NCI-H1417 (cell line): ENCODE measurements at places on chromosomes 5 and 9.
A peak's percentile ranks its signal among the peaks of the same experiment; 100 is the strongest.

DNA sequence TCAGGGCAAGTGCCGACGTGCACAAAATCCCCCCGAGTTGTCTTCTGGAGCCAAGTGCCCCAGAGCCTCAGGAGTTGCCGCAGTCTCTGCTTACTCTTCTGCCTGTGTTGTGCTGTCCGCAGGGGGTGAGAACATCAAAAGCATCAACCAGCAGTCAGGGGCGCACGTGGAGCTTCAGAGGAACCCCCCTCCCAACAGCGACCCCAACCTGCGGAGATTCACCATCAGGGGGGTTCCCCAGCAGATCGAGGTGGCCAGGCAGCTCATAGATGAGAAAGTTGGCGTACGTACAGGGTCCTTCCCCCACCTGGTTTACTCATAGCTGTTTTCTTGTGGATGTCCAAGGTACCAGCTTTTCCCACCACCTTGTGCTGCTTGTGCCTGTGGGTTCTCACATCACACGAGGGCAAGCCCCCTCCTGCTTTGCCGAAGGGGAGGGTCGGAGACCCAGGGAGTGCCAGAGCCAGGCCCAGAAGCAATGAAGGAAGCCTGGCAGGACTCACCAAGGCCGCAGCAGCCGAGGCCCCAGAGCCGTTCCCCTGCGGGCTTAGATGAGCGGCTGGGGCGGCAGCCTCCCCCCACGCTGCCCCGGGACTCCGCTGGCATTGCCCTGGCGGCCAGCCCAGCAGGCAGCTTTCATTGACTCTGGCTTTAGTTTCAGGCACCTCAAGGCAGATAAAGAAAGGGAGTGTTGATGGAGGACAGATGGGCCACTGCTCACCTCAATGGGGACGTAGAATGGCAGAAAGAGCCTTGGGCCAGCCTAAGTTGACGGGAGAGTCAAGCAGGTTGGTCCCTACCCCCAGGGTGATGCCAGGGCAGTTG is 33.7 kb upstream of the PRDM12 start:
- no peak for DNase-seq

DNA sequence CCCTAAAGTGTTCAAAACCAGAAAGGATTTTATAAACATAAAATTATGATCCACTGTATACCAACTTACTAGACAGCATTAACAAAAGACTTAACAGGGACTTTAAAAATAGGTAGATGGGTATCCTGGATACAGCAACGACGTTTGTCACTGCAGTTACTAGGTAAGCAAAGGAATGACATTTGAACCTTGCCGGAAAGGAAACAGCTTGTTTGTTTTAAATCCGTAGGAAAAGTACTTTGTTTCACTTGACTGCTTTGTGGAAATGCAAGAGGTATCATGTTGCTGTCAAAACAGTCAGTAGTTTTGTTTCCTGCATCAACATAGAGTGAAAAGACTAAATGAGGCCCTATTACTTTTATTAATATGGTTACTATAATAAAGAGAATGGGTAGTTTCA is 122.9 kb downstream of the CDC42SE2 start:
- DNase-seq: peak; percentile 23

DNA sequence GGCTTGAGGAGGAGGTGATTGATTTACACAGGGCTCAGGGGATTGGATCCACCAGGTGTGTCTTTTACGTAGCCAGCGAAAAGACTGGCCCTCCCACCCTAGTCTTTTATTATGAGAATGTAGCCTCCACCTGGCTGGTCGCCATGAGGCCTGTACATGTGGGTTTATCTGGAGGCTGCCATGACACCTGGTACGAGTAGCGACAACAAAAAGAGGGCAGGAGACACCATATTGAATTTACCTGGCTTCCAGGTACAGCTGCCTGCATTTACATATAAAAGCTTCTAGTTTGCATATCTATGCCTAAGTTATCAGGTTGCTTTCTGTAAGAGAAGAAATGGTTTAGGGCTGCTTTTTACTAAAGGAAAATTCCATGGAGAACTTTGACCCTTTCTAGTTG is 1173.7 kb upstream of the SEMA6A start:
- DNase-seq: no peak

- DNase-seq: no peak
Observed at GRCh38 chr5:137401946-137402345, 97.2 kb downstream of the SPOCK1 start.

DNA sequence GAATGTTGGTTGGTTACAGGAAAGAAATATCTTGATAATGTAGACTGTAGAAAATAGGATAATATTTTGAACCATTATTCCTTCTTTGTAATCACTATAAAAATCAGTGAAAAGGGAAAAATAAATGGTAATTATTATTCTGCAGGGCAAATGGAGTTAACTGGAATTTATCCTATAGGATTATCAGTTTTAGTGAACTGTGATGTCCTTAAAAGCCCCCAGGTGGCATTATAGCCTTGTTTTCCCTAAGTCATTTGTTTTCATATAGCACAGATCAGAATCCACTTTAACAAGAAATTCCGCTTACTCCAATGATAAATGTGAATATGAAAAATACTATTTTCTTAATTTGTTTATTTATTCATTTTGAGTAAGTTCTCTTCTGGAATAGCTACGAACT is 26.2 kb upstream of the WDR41 start:
- DNase-seq: peak; percentile 23

DNA sequence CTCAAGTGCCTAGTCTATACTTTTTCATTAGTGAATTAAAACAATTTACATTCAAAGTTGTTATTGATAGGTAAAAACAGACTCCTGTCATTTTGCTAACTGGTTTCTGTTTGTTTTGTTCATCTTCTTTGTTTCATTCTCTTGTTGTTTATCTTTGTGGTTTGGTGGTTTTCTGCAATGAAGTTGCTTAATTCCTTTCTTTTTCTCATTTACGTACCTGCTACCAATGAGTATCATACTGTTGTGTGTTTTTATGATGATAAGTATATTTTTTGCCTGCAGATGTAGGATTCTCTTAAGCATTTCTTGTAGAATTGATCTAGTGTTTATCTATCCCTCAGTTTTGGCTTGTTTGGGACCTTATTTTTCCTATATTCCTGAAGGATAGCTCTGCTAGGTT is 2230.0 kb downstream of the MAT2B start:
- no peak for DNase-seq

DNA sequence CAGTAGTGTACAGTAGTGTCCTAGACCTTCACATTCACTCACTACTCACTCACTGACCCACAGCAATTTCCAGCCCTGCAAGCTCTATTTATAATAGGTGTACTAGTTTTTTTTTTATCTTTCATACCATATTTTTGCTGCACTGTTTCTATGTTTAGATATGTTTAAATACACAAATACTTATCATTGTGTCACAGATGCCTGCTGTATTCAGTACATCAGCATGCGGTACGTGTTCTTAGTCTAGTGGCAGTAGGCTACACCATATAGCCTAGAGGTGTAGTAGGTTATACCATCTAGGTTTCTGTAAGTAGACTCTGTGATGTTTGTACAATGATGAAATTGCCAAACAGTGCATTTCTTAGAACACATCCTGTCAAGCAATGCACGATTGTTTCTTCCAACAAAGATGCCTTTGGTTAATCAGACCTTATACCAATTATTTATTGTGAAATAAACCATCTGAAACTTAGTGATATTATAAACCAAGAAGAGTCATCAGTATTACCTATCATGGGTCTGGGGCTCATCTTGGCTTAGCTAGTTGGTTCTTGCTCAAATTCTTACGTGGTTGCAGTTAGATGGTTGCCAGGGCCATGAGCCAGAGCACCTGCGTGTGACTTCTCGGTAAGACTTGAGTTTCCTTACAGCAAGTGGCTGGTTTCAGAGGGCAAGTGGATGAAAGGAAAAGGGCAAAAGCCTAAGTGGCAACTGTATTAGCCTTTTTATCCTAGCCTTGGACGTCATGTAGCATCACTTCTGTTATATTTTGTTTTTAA is 41.1 kb downstream of the ERBIN start:
- DNase-seq: no peak

GRCh38 chr5:132456987-132457361 is 33.6 kb downstream of the IRF1 start:
- no peak for DNase-seq

DNA sequence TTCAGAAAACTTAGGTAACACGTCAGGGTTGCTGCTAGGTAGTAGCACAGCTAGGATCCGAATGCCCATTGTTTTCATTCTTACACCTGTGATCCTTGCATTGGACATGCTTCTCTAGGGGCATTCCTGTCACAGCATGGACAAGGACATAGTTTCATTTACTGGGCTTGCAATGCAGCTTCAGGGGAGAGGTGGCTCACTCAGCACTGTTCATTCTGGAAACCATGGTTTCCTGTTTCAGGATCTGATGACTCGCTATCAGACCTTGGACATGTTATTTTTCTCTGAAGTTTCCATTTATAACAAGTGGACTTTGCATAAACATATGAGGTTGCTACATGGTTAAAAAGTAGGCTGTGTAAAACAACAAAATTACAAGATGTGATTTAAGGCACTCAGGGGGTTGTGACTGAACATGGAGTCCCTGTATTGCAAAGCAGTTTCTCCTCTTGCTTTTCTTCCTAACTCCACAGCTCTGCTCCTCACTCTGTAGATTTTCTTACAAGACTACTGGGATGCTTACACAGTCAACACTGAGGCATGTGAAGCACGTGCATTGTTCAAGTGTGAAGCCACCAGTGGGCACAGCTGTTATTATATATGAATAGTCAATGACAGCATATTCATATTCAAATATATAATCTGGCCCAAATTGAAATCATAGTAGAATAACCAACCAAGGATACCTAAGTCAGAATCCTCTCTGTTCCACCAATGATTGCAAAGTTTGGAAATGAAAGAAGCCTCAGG is 66.1 kb upstream of the STK32A start:
- DNase-seq: no peak

GRCh38 chr5:125412561-125413495 is 666.4 kb upstream of the ZNF608 start:
- peak; percentile 56 for DNase-seq

DNA sequence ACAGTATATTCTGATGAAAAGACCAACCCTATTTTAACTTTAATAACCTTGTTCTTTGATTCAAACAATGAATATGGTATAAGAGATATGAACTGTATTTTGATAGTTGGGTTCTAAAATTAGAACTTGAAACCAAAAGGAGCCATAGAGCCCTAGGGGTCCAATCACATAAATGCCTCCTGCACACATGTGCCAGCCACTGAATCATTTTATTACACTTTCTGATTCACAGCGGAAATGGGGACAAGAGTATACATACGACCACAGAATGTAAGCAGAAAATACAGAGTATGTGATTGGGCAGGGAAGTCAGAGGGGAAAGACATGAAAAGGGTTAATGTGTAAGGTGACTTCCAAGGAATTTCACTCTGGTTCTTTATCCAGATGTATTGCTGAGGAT is 1000.2 kb downstream of the NR2F1-AS1 start:
- DNase-seq: no peak

DNA sequence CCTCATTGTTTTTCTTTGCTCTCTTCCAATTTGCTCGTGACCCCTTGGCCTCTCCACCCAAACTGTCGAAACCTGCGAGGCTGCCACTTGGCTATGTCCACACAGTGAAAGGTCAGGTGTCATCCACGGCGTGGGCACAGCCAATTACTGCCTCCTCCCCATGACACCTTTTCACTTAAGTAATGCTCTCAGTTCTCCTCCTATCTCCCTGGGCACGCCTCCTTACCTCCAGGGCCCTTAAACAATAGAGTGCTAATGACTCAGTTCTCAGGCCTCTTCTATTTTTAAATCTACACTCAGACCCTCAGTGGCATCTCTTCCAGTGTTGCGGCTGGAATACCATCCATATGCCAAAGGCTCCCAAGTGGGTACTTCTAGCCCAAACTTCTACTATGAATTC is 256.8 kb downstream of the ROR2 start:
- DNase-seq: no peak

DNA sequence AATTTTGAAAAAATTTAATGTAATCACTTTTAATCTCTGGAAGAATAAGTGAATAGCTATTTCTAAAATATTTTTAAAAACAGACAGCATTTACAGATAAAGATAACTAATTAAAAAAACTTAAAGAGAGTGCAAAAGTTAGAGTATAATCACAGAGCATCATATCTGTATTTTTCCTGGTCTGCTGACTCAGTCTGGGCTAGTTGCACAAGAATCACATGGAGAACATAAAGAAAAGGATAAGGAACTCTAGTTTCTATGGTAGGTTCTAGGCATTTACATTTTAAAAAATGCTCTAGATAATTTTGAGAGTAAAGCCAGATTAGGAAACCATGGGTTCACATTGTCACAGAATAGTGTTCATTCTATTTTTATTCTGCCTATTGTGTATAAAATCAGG is 347.4 kb downstream of the PSAT1 start:
- no peak for DNase-seq

GRCh38 chr9:35431467-35431866 is 58.4 kb upstream of the RUSC2 start:
- no peak for DNase-seq

DNA sequence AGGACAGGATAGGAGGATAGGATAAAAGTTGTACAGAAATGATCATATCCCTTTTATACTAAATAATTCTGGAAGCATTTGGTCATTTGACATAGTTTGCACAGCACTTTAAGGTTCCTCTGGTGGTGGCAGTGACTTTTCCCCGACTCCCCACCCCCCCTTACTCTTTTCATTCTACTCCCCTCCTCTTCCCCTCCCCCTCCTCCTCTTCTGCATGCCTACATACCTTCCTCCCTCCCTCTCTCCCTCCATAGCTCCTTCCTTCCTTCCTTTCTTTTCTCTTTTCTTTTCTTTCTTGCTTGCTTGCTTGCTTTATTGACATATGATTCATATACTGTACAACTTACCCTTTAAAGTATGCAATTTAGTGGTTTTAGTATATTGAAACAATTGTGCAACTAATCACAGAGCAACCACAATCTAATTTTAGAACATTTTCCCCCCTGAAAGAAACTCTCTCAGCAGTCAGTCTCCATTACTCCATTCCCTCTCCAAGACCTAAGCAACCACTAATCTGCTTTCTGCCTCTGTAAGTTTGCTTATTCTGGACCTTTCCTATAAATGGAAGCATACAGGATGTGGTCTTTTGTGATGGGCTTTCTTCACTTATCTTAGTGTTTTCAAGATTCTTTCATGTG is 159.0 kb downstream of the HACD4 start:
- DNase-seq: no peak

GRCh38 chr5:74149395-74149794 is 491.1 kb downstream of the ENC1 start:
- no peak for DNase-seq

DNA sequence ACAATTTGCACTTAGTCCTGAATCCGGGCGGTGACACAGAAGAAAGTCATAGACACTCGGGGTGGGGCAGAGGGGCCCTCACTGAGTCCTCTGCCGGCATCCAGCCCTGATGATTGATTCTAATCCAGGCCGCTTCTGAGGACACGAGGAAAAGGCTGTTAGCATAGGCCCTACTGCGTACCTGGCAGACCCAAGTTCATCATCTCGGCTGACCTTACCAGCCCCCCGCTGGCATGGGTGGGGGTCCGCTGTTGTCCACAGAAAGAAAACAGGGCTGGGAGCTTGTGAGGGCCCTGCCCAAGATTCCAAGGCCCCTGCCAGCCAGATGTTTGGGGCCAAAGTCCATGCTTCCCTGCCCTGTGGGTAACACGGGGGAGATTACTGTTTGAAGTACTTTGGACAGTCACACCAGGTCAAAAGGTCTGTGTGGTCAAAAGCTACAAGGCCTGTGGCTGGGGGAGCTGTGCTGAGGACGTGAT is 24.5 kb downstream of the ERGIC1 start:
- DNase-seq: no peak

GRCh38 chr9:125238915-125239446 is 2.2 kb downstream of the HSPA5 start:
- DNase-seq: no peak

- DNase-seq: no peak
Observed at GRCh38 chr5:118806571-118806970, 181.8 kb downstream of the DTWD2 start.
